ENCODE measurements at places on chromosomes 12 and 14.

DNA sequence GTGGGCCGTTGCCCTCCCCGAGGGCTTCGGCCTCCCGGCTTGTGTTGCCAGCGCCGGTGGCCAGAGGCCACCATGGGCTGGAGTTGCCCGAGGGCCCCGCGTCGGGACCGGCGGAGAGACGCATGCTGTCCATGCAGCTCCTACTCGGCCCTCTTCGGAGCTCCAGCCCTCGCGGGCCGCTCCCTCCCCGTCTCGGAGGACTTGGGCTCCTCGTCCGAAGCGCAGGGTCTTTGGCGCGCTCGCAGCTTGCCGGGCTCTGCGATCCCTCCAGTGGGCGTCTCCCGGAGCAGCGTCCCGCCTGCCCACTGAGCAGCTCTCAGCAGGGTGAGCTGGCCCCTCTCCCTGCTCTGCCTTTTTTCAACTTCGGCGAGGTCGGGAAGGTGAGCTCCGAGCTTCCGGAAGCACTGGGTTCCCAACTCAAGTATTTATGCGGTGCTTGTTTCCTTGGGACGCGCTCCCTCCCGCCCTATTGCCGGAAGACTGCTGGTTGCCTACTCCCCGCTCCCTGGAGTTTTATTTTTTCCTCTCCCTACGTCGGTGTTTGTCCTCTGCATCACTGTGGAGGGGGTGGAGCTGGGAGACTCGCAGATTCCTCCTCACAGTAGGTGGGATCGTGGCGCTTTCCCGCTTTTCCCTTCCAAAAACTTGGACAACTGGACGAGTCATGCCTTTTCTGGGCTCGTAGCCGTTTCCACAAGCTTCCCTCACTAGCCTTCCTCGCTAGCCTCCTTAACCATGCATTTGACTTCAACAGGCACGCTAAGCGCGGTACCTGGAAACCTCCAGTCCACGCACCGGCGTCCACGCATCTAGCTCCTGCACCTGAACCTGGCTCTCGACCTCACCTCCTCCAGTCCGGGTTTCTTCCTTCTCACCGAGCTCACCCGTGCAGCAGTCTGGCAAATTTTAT lies at the start of gene AVPR1A:
Gene AVPR1A (minus strand): TSS at position 489 of the 910 bp plus-strand sequence. CDS start 365 bp downstream, at position 124.
- peak; percentile 56 for DNase-seq

DNA sequence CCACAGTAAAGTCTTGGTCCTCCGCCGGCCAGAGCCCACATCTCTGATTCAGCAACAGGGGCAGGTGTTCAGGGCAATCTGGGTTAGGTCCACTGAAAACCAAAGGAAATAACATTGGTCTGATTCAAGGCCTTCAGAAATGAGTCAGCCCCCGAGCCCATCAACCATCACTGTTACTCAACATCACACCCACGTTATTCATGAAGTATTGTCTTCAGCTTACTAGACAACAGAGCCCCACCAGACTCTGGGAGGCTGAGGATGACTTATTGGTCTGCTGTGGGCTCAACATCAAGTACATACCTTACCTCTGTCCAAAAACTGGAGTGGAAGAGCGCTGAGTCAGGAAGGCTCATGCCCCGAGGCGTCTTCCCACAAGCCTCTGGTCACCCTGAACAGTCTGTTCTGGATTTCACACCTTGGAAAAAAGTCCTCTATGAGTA lies 97.5 kb downstream of the ZFP36L1 start:
- DNase-seq, result no peak

DNA sequence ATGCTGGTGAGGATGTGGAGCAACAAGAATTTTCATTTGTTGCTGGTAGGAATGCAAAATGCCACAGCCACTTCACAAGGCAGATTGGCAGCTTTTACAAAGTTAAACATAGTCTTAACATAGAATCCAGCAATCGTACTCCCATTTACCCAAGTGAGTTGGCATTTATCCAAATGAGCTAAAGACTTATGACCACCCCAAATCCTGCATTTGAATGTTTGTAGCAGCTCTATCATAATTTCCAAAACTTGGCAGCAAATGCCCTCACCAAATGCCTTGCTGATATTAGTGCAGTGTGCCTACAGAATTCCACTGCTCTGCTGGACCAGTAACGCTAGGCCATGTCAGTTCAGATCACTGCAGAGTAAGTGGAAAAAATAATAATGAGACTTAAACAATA lies 120.7 kb upstream of the AMIGO2 start:
- no peak for DNase-seq

GRCh38 chr14:105066240-105067071 lies 1.2 kb upstream of the GPR132 start:
- no peak for DNase-seq

- DNase-seq, result no peak
These were observed 19.8 kb downstream of the MMAB start for GRCh38 chr12:109553483-109553882.

- DNase-seq, result no peak
These were observed 5.6 kb upstream of the JAG2 start for GRCh38 chr14:105173901-105174894.

GRCh38 chr12:130835011-130835410 lies 4.0 kb downstream of the STX2 start:
- DNase-seq, result no peak

DNA sequence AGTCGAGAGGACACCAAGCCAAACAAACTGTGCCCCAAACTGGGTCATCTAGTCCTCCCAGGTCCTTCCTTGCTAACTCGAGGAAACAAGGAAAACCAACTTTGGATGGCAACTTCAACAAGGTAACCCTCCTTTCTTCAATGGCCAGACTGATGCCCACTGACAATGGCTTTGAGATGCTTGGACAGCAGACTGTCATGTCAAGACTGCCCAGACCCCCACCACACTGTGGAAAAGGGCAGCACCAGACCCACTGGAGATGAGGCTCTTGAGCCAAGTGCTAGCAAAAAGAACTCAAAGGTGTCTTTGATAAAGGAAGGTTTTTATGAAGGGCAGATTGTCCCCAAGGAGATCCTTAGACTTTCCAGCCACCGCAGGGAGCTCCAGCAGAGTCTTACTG lies 9.0 kb upstream of the CDH24 start:
- DNase-seq, result no peak

- DNase-seq, result no peak
These were observed 20.7 kb downstream of the ZDHHC17 start for GRCh38 chr12:76784600-76785051.
